ENCODE measurements at places on chromosomes 5 and 9.

GRCh38 chr5:66354422-66354821 is 210.3 kb downstream of the SREK1 start:
- DNase-seq, result no peak

GRCh38 chr5:121273833-121274433 is 577.7 kb upstream of the FTMT start:
- no peak for DNase-seq

DNA sequence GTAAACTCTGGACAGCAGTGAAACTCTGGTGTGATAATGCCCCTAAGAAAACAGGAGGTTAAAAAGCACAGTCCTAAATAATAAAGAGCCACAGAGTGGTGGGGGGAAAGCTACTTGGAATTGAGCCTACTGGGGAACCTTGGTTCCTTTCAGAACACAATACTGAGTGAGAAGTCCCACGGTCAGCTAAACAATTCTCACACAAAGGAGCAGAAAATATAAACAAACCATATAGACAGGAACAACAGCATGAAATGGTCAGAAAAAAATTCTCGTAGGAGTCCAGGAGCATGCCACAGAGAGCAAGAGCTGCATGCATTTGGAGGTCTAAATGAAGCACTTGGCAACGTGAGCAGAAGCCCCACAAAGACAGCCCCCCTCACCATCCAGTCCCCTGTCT is 56.0 kb downstream of the TEK start:
- DNase-seq, result no peak

GRCh38 chr9:37180138-37180537 is 59.8 kb downstream of the ZCCHC7 start:
- DNase-seq, result no peak

DNA sequence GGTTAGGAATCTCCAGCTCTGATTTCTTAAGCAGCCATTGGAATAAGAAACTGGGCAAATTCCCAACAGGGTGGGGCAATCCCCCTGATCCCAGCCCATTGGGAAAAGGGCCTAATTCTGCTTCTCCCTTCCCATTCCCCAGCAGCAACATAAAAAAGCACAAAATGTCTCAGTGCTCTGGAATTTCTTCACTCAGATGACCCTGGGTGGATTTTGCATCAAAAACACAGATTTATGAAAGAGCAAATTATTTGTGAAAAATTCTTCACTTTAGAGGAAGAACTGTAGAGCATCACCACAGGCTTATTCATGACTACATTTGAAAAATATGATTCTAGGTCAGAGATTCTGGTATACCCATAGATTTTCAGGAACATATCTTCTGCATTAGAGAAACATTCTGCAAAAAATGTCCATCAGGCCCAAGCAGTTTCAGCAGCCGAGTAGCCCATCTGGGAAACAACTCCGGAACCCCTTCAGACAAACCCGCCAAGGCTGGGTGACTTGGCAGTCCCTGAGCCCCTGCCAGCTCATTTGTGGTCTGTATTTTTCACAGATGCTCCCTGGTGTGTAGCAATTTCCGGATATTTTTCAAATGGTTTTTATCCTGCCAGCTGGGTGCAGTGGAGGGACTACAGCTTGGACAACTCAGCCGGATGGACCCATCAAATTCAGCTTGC is 102.1 kb upstream of the RANBP3L start:
- peak; percentile 7 for DNase-seq

- no peak for DNase-seq
Measured at GRCh38 chr9:99154356-99154755, 49.4 kb downstream of the TGFBR1 start.

GRCh38 chr5:73605223-73606087 is 20.5 kb upstream of the ARHGEF28 start:
- no peak for DNase-seq

DNA sequence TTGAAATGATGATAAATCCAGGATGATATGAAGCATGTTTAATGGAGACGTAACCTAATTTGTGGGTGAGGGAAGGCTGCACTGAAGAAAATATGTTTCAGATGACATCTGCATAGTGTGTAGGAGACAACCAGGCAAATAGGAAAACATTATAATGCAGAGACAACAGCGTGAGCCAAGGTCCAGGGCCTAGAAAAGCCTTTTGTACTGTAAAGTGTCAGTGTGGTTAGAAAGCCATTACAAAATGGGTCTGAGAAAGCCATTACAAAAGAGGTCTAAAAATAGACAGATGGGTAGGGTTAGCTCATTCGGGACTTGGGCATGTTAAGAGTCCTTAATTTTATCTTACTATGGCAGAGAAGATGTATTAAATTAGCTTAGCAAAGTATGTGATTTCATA is 14.9 kb upstream of the GABRG2 start:
- DNase-seq, result no peak

DNA sequence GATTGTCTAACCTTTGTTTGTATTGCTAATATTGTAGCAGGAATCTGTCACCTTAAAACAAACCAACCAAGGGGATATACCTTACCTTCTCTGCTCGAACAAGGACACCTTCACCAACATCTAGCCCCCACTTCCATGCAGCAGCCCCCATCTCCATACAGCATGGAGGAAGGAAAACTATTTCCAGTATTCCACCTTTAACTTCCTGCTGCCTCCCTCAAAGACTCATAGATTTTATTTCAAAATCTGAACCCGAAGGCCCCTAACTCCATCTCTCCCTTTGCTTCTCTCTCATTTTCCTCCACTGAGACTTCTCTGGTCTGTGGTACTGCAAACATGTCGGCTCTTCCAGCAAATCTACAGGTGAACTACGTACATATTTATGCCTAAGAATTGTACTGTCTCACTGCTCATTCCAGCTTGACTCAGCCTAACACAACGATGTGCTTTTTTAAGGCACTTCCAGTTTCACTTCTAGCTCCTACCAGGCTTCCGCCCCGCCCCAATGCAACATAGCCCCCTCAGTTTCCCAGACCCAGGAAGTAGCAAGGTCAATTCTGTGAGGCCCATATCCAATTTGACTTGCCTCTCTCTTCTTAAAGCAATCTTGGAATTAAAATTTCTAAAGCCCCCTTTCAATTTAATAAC is 70.7 kb upstream of the RNF38 start:
- DNase-seq, result no peak

- DNase-seq, result no peak
Measured at GRCh38 chr5:114185274-114185673, 176.6 kb upstream of the KCNN2 start.

GRCh38 chr5:14143546-14143840 is 351 bp downstream of the TRIO start:
- no peak for DNase-seq

- no peak for DNase-seq
Measured at GRCh38 chr5:113761594-113761993, 248.1 kb downstream of the YTHDC2 start.

DNA sequence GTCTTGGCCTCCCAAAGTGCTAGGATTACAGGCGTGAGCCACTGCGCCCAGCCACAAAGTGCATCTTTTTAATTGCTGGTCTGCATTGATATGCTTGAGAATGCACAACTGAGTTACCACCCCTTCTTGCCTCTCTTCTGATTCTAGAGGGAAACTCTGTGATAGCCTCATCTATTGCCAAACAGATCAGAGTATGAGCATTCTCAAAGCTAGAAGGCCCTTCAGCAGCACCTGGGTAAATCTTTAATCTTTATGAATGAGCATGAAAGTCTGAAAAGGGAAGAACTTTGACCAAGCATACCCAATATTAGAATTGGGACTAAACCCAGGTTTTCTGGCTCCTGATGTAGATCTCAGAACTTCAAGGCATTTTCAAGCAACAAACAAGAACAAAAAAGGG is 298.3 kb upstream of the TNC start:
- DNase-seq, result no peak

GRCh38 chr9:4098031-4098430 is 201.8 kb downstream of the GLIS3 start:
- DNase-seq, result no peak

- no peak for DNase-seq
Measured at GRCh38 chr9:17588395-17588794, 9.5 kb downstream of the SH3GL2 start.
